IMR-90 (cell line): ENCODE measurements at places on chromosomes 3 and 15. TPM values are rescaled to one million over a fixed set of nuclear protein-coding genes. Genes with fewer than 3 reads are reported as not detected.

DNA sequence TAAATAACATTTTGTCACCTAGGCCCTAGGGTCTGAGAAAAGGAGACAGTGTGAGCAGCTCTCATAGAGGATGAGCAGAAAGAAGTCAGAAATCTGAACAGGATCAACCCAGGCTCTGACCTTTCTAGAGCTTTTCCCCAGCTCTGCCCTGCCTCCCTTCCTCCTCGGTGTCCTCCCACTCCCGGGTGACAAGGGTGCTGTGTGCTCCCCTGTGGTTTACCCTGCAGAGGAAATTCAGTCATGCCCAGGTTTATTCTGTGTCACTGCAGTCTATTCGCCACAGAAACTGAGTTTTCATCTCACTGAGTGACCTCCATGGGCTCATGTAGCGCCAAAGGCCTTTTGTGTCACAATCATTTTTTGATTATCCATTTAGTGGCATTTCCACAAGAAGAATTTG, 76.6 kb downstream of the IL12A start:
- DNase-seq: no peak

- peak; percentile 47 for DNase-seq
Observed at GRCh38 chr3:178048768-178049167, 487.5 kb upstream of the KCNMB2 start.

DNA sequence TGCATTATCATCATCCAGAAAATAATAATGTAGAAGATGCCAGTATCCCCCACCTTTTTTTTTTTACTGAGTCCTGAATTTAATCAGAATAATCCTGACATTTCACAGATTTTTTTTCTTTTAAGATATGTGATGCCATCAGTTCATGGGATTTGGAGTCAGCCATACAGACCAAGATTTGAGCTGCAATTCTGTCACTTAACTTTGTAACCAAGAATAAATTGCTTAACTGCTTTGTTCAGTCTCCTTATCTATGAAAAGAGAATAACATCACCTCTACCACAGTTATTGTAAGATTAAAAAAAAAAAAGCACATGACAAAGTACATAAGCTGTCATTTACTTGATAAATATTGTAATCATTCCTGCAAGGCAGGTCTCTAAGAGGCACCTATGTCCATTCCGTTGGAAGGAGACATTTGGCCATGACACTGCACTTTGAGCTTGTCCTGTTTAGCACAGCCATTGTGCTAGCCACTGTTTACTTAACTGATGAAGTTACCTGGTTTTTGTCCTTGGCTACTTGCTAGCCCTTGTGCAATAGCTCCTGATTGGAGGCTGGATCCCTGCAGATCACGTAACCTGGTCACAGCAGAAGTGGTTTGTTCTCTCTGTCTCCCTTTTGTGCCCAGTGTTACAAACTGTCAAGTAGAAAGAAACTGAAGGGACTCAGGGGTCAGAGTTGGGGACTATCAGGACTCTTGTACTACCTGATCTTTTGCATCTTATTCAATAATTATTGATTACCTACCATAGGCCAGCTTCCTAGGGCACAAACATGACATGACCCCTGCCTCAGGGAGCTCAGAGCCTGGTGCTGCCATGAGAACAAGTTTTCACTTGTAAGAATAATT, 306.0 kb downstream of the WDR72 start:
- no peak for DNase-seq

DNA sequence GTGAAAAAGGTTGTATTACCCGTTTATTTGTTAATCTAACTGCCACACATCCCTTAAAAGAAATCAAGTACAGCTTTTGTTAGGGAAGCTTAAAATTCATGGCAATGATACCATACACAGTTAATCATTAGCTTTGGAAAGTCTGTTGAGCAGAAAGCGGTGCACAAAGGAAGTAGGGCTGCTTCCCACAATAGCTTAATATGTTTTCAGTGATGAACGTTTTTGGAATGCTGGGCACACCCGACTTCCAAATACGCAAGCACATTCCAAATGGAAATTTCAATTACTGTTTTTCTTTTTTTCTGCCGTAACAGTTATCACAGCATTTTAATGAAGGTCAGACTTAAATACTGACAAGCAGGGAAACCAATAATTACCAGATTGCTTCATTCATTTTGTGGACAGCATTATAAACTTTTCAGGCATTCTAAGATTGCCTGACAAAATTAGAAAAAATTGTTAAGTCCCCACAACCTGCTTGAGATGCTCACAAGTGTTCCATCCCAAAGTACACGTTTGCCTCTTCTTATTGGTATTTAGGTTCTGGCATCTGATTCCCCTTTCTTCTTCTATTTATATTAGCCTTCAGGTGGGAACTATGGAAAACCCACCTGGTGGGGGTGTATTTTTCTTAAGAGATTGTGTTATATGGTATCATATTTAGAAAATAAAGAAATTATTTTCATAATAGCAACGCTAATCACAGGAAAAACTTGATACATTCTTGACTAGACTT, 1.1 kb upstream of the ECT2 start:
- DNase-seq: peak; percentile 96

DNA sequence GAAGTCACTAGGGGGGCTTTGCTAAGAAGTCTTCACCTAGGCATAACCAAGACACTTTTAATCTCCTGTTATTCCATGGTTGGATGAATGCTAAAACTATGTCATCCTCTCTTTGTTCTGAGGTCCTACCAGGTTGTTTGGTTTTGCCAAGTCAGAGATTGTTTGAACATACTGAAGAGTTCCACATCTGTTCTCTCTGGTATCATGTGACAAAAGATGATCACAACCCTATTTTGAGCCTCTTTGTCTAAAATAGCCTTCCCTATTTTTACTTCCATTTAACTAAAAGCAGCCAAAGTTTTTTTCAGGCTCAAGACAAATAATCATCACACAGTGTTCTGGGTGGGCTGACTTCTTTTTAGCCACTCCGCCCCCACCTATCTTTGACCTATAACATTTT, 218.4 kb upstream of the LMCD1 start:
- DNase-seq: no peak

GRCh38 chr3:56363720-56364119, 104.5 kb downstream of the ERC2 start:
- DNase-seq: no peak

DNA sequence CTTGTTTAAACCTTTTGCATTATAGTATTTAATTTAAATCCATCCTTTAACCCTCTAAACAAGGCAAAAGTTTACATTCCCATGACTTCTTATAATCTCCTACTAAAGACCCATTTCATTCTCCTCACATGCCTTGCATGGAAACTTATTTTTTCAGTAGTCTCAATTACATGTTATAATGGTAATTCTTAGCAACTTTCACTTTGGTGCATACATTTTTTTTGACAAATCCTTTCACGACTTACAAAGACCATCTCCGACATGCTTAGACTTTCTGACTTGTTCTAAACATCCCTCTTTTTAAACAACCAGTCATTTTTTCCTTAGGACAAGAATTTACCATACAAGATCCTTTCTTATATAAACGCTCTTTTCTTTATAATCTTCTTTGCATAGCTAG, 615.4 kb upstream of the GBE1 start:
- no peak for DNase-seq

DNA sequence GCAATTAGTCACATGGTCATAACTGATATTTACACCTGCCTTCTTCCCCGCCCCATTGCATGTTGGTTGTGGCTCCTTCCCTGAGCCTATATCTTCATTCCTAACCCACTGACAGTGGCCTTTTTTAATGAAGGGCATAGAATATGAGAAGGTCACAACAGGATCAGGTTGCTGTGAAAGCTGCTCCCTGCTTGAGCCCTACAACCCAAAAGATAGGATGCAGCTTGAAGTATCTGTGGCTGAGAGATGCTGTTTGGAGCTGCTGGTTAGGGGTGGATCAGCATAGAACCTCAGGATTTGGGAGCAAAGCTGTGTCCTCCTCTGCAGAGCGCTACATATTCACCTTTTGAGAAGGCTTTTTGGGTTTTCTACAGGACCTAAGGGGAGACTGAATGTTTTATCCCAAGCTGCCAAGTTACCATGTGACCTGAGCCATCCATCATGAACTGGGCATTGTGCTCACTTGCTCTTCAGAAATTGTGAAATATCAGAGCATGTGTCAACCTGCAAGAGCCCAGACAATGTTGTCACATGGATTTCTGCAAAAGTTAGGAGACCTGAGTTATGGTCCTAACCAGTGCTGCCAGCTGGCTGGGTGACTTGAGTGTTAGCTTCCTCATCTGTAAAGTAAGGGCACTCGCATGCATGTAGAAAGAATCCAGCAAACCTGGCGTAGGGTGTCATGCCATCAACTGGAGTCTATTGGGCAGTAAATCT, 49.8 kb upstream of the ARL8B start:
- no peak for DNase-seq

GRCh38 chr15:78450285-78450858, 12.4 kb downstream of the IREB2 start:
- no peak for DNase-seq

DNA sequence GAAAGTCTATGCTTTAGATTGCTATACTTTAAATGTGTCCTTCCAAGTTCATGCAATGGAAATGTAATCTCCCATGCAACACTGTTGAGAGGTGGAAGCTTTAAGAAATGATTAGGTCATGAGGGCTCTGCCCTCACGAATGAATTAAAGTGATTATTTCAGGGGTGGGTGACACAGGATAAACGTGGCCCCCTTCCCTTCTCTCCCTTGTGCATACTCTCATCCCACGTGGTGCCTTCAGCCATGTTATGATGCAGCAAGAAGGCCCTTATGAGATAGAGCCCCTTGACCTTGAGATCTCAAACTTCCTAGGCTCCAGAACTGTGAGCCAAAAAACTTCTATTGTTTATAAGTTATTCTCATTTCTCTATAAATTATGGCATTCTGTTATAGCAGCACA, 183.3 kb downstream of the TNIK start:
- no peak for DNase-seq

- peak; percentile 18 for DNase-seq
Observed at GRCh38 chr15:77702211-77702957, 69.7 kb upstream of the LINGO1 start.

- DNase-seq: no peak
Observed at GRCh38 chr3:102192575-102192974, 242.2 kb upstream of the ZPLD1 start.

- DNase-seq: peak; percentile 97
Observed at GRCh38 chr3:174949523-174949922, 90.4 kb downstream of the NAALADL2 start.

- DNase-seq: no peak
Observed at GRCh38 chr3:189457631-189458412, 173.4 kb upstream of the TP63 start.

DNA sequence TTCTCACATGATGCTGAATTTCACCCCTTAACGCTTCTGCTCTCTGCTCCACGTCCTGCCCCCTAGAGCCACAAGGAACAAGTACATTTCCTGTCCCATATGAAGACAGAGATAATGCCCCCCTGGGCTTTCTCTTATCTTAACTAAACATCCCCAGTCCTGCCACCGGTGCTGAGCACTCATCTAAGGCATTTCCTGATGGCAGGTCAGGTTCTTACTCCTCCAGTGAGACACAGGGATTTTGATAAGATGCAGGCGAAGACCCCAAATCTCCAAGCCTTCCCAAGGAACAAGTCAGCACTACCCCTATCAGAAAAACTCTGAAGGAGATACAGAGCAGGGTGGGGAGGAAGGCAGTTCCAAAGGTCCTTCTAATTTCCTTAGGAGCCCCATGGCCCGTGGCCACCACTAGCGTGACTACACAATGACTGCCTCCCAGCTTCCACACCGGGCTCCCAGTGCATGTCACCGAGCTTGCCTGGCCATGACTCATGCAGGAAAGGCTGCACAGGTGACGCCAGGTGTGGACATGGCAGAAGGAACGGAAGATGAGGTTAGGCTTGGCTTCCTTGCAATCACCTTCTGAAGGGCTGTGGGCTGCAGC, 152.9 kb downstream of the XXYLT1 start:
- DNase-seq: peak; percentile 25

DNA sequence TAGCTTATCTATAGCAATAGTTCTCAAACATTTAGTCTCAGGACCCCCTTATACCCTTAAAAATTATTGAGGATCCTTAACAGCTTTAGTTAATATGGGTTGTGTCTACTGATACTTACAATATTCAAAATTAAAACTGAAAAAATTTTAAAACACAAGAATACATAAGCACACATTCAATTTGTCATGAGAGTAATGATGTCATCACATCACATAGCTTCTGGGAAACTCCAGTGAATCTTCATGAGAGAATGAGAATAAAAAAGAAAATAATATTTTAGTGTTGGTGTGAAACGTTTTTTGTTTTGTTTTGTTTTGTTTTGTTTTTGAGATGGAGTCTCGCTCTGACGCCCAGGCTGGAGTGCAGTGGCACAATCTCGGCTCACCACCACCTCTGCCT, 25.2 kb upstream of the ACP3 start:
- DNase-seq: no peak

The LEKR1 gene
- total RNA-seq: 0.36 and 0.56 TPM in 2 replicates

The PPM1M gene
- total RNA-seq: 12.2 and 13.1 TPM in 2 replicates

The SPRED1 gene
- total RNA-seq: 17.9 and 38.3 TPM in 2 replicates

The FGF12 gene
- not detected in 2 replicates for total RNA-seq

The MST1R gene
- total RNA-seq: under 0.01 TPM in 1 of 2 replicates, not detected in the other

The CRYGS gene
- 0.36 and 0.56 TPM in 2 replicates for total RNA-seq

The SLC25A26 gene
- 12.7 and 17.5 TPM in 2 replicates for total RNA-seq

The SPINT1 gene
- 0.56 and 0.90 TPM in 2 replicates for total RNA-seq

The SGO1 gene
- 5.2 and 8.1 TPM in 2 replicates for total RNA-seq

The UBA7 gene
- total RNA-seq: 15.3 and 18.6 TPM in 2 replicates
